ENCODE measurements at places on chromosomes 2 and 18. TPM values are rescaled to one million over a fixed set of nuclear protein-coding genes. Genes with fewer than 3 reads are reported as not detected.

COL6A3 gene
- 69.2 TPM for total RNA-seq

CENPA gene
- not detected for total RNA-seq

DYNAP gene
- total RNA-seq = not detected

CD8B gene
- total RNA-seq = not detected

GREB1 gene
- 0.20 TPM for total RNA-seq

IL1A gene
- total RNA-seq = not detected

CCDC138 gene
- 5.5 TPM for total RNA-seq

IL36G gene
- total RNA-seq = not detected

VIL1 gene
- 541 TPM for total RNA-seq

UGT1A10 gene
- total RNA-seq = 54.9 TPM

DCDC2C gene
- total RNA-seq = not detected
